Suppressor macrophage (primary cell): ENCODE measurements at places on chromosomes 4 and X.
A peak's percentile ranks its signal among the peaks of the same experiment; 100 is the strongest.

- DNase-seq = no peak
Measured at GRCh38 chrX:119826399-119826959, 26.3 kb downstream of the UPF3B start.

GRCh38 chr4:120826853-120827252 lies 95.7 kb downstream of the PRDM5 start:
- no peak for DNase-seq

- no peak for DNase-seq
Measured at GRCh38 chrX:86329174-86329573, 180.9 kb downstream of the DACH2 start.

DNA sequence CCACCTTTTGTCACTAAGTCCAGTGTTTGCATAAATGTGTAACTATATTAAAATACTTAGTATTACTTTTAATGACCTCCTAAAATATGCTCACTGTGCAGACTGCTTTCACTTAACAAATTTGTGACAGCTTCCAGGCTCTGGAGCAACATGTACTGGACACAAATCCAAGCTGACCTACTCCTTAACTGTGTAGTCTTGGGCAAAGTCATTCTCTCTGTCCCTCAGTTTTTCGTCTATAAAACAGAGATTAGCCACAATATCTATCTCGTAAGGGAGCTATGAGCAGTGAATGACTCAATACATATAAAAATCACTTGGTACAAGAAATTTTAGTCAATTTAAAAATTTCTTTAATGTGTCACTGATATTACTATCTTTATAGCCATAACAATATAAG lies 20.4 kb upstream of the RAB40A start:
- no peak for DNase-seq

GRCh38 chr4:140150886-140151698 lies 2.9 kb downstream of the MAML3 start:
- peak; percentile 94 for DNase-seq

DNA sequence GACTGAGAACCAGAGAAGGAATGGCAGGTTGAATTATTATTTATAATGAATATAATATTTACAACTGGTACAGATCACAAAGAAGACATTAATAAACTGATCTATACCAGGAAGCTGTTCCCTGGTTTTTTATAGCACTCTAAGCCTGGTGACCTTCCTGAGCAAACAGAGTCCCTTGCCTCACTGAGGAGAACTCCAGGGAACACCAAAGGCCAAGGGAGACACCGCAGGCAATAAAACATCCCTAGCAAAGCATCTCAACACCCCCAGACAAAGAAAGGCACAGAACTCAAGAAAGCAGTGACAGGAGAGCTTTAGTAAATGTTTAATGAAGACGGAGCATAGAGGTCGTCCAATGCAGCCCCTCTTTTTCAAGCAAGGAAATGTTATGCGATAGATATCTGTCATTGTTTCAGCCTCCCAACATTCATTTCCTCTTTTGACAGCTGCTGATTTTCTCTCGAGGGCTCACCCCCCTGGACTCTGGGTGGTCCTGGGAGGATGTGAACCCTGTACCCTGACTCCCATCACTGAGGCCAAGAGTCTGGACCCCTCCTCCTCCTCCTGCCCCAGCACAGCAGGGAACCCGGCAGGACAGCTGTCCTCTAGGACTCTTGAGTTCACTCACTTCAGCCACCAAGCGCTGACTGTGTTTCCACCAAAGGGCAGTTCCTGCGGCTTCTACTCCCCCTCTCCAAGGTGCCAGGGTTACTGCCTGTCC lies 342.5 kb upstream of the GATB start:
- DNase-seq = no peak

- no peak for DNase-seq
Measured at GRCh38 chrX:24207826-24208225, 58.3 kb downstream of the ZFX start.

GRCh38 chr4:182869697-182870096 lies 47.5 kb downstream of the DCTD start:
- DNase-seq = peak; percentile 8

- no peak for DNase-seq
Measured at GRCh38 chr4:137076908-137077307, 455.4 kb downstream of the PCDH18 start.

DNA sequence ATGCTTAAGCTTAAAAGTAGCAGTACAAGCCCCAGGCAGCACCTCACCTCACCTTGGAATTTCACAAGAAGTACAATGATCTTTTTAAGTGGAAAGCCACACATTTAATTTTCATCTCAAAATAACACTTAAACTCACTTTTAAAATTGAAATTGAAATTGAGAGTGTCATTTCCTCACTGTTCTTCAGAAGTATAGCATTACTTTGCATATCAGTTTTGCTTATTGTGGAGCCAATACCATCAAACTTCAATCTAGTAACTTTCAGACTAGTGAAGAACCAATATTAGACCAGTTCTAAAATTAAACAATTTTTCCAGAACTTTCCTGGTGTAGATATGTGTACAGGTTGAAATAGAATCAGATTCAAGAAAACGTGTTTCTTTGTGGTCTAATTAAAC lies 242.4 kb downstream of the NDST4 start:
- no peak for DNase-seq

GRCh38 chrX:1134976-1135375 lies 77.5 kb downstream of the CRLF2 start:
- no peak for DNase-seq

DNA sequence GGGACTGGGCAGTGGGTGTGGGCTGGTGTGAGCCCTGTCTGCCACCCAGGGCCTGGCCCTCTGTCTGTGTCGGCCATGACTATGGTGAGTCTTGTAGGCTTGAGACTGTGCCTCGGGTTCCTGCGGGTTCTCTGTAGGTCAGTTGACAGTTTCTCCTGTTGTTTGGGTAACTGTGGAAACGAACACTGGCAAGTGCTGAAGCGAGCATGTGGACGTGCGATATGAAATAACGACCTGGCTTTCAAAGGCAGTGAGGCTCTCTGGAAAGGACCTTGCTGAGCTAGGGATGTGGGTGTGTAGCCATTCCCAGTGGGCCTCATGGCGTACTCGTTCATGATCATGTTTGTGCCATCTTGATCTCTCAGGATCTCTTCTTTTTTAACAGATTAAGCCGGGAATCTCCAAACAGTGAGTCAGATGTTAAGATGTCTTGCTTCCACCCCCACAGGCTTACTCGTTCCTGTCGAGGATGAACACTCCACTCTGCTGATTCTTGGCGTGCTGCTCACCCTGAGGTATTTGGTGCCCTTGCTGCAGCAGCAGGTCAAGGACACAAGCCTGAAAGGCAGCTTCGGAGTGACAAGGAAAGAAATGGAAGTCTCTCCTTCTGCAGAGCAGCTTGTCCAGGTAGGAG lies 41.3 kb downstream of the HTT start:
- no peak for DNase-seq

- DNase-seq = no peak
Measured at GRCh38 chr4:68617003-68617698, 41.0 kb upstream of the UGT2B17 start.

GRCh38 chrX:465418-466215 lies 78.9 kb upstream of the PPP2R3B start:
- no peak for DNase-seq

- DNase-seq = no peak
Measured at GRCh38 chrX:153828723-153829548, 1.4 kb downstream of the PDZD4 start.

GRCh38 chr4:100797791-100798190 lies 280.0 kb upstream of the EMCN start:
- no peak for DNase-seq

DNA sequence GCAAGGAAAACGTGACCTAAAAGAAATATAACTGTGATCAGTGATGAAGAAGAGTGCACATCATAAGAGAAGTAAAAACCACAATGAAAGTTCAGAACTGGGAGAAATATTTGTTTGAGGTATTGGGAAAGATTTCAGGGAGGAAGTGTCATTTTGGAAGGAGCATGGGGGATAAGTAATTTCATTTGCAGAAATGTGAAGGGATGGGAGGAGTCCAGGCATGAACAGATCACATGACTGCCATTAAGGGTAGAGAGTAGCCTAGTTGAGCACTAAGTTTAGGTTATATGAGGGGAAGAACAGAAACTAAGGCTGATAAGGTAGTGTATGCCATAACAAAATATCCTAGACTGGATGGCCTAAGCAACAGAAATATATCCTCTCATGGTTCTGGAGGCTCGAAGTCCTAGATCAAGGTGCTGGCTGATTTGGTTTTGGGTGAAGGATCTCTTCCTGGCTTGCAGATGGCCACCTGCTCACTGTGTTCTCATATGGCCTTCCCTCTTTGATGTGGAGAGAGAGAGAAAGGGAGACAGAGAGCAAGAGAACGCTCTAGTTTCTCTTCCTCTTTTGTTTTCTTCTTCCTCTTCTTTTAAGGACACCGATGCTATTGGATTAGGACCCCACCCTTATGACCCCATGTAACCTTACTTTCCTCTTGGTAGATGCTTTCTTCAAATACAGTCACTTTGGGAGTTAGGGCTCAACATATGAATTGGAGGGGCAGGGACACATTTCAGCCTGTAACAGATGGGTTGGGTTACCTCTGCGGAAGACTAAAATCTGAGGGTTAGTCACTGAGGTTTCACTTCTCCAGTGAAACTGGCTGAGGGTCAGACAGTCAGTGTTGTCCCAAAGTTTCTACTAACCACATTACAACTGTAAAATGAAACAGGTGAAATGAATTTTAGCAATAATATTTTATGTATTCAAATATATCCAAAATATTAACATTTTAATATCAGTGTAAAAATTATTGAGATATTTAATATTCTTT lies 77.9 kb downstream of the EGF start:
- peak; percentile 72 for DNase-seq

DNA sequence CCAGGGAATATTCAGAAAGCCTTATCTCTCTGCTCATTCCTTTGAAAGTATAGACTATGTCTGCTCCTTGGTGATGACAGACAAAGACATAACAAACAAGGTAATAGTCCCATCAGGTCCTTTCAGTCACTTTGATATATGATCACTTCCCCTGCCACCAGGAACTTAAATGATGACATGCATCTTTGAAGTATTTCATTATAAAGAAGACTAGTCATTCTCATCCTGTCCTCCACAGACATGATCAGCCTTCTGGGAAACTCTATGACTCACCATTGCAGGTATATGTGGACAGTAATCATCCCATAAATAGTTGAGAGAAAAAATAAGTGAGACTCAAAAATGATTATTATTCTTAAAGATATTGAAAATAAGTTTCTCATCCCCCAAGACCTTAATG lies 117.5 kb upstream of the VCX2 start:
- no peak for DNase-seq
